ENCODE measurements at places on chromosomes 11 and 22.

- DNase-seq: no peak
Measured at GRCh38 chr11:93510196-93510873, 32.9 kb downstream of the SMCO4 start.

- no peak for DNase-seq
Measured at GRCh38 chr11:44524751-44525201, 40.7 kb upstream of the CD82 start.

DNA sequence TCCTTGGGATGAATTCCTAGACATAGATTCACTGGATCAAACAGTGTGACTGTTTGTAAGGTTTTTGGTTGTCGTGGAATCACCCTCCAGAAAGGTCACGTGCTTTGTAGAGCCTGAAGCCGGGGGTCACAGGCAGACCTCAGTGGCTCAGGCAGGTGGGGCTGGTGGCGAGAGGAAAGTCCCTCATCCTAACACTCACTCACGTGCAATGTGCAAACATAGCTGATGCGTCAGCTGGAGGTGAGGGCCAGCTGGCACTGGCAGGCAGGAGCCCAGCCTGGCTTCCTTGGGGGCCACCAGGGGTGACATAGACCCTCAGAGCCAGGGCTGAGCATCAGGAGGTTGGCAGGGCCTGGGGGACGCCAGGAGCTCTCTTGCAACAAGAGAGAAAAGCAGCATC is 90.0 kb downstream of the ARHGAP8 start:
- no peak for DNase-seq

- DNase-seq: no peak
Measured at GRCh38 chr11:129372609-129373488, 2.8 kb upstream of the BARX2 start.

GRCh38 chr11:111731821-111732220 is 34.4 kb downstream of the PPP2R1B start:
- DNase-seq: no peak
